K562 (cell line): ENCODE measurements at places on chromosomes 2 and 18.

DNA sequence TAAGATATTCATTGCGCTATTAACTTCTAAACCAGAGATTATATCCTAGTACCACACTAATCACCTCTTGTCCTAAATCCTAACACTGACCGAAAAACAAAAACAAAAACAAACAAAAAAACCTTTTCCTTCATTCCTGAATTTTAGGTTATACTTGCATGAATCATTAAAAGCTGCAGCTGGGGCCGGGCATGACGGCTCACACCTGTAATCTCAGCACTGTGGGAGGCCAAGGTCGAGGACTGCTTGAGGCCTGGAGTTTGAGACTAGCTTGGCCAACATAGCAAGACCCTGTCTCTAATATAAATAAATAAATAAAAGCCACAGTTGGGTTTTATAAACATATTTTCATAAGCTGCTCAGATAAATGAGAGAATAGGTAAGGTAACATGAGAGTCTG, 60.0 kb downstream of the GDF7 start:
- no peak for DNase-seq

- peak; percentile 52 for DNase-seq
Measured at GRCh38 chr2:58594175-58594574, 353.1 kb upstream of the FANCL start.

GRCh38 chr2:126750506-126750905, 94.5 kb downstream of the GYPC start:
- DNase-seq: no peak

DNA sequence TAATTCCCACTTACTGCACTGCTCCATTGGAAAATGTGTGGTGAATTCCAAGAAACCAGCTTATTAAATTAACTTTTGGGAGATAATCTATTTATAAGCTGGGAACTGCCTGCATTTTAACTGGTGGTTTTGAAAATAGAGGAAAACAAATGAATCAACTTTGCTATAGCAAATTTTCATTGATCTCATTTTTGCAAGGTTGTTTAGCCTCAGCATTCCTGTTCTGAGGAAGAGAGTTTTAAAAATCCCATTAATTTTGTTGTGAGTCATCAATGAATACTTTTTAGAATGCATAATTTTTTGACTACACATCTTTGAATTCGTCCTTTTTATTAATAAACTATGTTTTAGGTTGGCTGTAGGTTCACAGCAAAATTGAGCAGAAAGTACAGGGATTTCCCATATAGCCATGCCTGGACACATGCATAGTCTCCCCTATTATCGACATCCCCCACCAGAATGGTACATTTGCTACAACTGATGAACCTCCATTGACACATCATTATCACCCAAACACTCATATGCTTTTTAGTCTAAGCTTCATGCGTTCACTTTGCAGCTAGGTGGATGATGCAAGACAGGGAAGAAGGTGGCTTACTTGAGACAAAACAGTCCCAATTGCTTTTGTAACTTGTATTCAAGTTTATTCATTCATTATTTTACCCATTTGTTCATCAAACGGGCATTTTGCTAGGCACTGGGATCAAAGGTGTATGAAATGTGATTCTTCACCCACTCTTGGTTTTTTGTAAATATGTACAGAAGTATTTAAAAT, 106.9 kb downstream of the ZNF521 start:
- DNase-seq: no peak

- no peak for DNase-seq
Measured at GRCh38 chr2:114024326-114024725, 134.4 kb downstream of the ACTR3 start.

- no peak for DNase-seq
Measured at GRCh38 chr2:167750675-167751074, 496.7 kb downstream of the STK39 start.

DNA sequence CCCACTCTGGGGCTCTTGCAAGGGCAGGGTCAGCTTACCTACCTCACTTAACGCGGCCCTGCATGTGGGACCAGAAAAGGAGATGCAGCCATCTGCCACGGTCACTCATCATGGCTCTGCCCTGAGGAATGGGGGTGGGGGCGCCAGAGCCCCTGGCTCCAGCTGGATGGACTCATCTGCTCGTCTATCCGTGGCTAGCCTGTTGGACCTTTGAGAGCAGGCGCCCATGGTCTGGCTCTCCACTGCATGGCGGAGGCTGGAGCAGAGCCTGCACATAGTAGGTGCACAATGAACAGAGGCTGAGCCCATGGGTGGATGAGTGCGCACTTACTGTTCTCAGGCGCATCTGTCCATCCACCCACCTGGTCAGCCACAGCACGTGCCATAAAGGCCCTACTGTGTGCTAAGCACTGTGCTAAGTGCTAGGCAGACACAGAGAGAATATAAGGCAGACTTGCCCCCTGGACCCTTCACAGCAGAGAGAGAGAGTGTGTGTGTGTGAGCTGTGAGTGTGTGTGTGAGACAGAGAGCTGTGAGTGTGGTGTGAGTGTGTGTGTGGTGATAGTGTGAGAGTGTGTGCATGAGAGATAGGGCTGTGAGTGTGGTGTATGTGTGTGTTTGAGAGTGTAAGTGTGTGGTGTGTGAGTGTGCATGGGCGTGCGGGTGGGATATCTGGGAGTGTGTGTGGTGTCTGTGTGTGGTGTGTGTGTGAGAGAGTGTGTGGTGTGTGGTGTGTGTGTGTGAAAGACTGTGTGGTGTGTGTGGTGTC, 151.3 kb downstream of the TFCP2L1 start:
- no peak for DNase-seq

DNA sequence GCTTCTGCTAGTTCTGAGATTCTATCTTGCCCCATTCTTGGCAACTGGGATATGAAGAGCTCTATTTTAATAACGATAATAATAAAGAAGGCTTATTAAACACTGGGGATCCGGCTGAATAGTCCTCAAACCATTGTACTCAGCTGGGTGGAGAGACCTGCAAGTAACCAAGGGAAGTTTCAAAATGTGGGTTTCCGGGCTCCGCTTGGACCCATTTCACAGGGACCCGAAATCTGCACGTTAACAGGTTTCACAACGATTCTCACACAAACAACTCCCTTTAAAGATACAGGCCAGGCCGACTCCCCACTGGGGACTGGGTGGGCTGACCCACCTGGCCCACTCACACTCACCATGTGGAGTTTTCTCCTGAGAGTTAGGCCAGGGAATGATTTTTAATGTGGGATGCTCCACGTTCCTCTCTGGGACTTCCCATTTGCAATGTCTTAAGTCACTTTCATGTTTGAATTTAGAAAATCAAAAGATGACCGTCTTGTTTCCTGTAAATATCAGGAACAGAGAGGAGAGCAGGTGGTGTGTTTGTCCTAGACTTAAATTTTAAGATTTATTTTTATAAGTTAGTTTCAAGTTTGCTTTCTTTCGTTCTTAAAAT, 96.3 kb downstream of the SH3RF3 start:
- DNase-seq: no peak

GRCh38 chr2:20415511-20415918, 31.4 kb upstream of the RHOB start:
- no peak for DNase-seq

GRCh38 chr18:76255070-76255683, 239.9 kb downstream of the ZNF516 start:
- no peak for DNase-seq

DNA sequence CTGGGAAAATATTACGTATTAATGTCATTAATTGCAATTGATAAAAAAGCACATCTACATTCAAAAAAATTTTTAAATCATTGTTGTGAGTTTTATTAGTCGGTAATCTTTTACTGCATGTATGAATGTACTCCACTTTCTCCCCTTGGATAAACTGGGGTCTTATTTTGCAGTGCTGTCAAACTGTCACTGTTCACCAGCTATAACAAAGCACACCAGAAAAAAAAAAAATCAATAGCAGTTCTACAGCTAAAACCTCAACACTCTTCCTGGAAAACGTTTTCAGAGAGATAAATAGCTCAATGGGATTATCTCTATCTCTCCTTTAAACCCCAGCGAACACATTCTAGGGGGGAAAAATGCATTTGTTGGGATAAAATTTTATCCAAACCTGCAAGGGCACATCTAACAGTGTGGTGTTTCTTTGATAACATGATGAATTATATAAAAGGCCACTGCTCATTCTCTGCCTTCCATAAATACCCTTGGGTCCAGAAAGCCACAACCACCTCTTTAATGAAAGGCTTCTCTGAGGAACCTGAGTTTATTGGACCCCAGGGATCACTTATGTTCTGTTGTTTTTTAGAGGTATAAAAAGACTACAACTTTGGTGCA, 219.9 kb downstream of the CDH20 start:
- DNase-seq: no peak

DNA sequence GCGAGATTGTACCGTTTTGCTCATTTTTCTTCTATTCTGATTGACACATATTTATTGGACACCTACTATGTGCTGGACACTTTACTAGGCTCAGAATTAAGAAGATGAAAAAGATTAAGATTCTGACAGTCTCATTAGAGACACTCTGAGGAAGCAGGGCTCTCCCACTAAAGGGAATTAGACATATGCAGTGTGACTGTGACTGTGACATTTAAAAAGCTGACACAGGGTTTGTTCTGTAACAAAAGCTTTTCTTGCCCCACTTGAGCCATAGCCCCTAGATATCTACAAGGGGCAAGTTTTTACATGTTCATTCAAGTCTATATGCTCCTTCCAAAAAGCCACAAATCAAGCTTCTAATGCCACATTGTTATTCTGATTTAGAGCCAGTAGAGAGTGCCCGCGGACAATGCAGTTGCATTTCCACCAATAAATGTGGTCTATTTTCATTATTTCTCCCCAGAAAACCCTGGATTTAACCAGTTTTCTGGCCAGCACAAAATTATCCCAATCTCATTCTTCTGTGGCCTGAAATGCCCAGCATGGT, 9.8 kb downstream of the ARHGAP25 start:
- no peak for DNase-seq

DNA sequence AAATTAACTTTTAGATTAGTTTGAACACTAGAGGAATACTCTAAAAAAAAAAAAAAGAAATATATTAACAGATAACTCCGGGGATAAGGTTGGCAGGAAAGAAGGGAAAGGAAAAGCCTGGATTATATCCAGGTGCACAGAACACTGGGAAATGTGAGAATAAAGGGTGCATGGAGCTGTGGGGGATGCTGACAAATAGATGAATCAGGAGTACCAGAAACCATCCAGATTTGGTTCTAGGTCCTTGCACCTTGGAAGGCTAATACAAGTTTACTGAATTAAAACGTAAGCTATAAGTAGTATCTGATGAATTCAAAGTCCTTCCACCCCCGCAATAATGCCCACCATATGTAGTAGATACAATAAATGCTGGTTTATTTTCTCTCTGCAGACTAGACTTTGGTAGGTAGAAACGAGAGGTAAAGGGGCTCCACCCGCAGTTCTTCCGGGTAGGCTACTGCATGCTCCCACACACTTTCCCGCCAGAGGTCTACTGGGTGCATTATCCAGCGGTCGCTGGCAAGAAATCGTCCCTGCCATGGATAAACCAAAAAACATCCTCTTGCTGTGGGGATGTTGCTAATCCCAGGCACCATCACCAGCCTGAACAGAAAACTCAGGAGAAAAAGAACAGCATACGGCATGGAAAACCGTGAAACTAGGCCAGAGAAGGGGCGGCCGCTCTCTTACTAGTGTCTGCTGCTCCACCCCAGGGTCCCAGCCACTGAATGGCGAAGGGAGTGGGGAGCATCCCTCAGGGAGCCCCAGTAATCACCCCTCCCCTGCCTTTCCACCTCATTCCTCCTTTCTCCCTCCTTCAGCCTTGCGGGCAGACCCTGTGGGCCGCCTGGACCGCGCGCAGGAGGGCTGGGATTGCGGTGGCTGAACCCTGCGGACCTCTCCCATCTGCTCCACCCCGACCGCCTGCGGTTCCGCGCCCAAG, 1.5 kb downstream of the CNRIP1 start:
- DNase-seq: no peak

- no peak for DNase-seq
Measured at GRCh38 chr18:32801228-32801627, 28.4 kb upstream of the KLHL14 start.

DNA sequence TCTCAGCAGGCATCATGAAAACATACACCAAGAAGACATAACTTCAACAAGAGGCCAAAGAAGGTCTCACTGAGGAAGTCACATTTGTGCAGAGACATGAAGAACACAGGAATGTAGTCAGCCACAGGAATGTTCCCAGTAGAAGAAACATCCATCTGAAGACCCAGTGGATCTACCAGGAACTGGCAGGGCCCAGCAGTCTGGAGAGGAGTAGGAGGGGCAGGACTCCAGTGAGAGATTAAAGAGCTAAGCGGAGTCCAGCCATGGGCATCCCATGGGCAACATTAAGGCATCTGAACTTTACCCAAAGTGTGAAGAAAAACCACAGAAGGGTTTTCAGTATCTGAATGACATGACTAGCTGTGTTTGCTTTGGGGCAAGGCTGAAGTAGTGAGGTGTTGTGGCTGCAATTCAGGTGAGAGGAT, 103.1 kb downstream of the UPP2 start:
- DNase-seq: no peak

DNA sequence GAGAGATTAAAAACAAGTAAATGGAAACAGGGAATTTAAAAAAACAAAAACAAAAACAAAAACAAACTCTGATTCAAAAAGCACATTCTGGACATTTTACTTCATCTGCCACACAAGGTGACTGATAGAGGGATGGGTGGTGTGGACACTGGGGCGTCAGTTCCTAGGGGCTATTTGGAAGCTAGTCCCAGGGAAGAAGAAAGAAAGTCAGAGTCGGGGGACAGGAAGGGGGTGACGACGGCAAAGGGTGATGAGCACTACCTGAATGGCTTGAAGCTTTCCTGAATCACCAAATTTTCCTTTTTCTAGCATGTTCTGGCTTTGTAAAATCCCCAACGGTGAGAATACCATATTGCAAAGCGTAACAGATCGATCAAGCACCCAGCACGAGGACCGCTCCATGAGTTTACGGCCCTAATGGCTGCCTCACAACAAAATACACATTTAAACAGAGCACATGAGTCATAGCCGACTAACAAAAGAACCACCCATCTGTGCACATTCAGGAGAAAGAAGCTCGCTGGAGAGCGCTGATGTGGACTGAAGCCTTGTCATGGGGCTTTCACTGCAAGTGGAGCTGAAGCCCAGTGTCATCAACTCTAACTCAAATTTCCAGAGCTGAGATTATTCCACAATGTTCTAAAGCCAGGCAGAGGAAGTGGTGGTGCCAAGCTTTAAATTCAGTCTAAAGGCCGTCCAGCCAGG, 178.9 kb downstream of the LNPK start:
- no peak for DNase-seq

DNA sequence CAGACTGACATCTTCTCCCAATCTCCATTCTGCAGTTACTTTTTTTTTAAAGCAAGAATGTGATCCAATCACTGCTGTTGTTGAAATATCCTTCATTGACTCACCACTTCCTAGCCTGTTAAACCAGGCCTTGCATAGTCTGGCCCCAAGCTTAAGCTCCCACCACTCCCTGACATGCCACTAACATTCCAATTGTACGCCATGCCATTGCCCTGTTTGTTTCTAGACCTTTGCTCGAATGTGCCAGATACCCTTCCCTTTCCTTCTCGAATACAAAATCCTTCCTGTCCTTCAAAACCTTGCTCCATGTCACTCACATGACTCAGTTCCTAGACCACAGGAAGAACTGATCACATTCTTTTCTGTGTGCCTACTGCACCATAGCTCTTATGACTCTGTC, 224.2 kb downstream of the CYRIA start:
- no peak for DNase-seq

GRCh38 chr2:17518212-17519154, at the start of gene RAD51AP2:
Gene RAD51AP2, minus strand, starts transcription at chr2:17518440. Its CDS starts 25 bp downstream, at chr2:17518415.
- peak; percentile 91 for DNase-seq
